Transverse colon (tissue), 4 donors: ENCODE measurements at places on chromosomes 12 and 14. TPM values are rescaled to one million over a fixed set of nuclear protein-coding genes. Genes with fewer than 3 reads are reported as not detected.

Gene WASHC4
- 42.4 TPM for total RNA-seq

Gene LRRIQ1
- total RNA-seq: not detected

DNA sequence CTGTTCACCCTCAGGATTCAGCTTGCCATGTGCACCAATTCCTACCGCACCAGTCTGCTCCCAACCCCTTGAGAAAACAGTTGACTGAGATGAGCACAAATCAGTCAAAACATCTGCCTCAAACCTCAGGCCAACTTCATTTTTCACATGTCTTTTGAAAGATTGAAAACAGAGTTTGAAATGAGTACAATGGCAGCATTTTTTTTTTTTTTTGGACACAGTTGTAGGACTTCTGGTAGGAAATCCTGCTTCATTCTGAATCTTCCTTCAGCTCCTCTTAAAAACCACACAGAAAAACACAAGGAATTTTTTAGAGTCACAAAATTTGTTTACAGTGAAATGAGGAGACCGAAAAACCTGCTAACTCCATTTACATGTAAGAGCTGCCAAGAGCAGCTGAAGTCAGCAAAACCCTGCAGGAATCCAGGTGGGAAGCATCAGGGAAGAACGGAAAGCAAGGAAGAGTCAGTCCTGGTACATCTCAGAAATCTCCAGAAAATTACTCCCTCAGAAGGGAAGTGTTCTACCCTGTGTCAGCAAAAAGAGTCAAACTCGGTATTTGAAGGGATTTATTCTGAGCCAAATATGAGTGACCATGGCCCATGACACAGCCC lies 100.3 kb upstream of the TMTC1 start:
- H3K27me3 ChIP-seq: no peaks in the 10 kb centered on the region
- H3K27ac ChIP-seq: no peak overlapping the region
- no peaks in the 10 kb centered on the region for H3K4me1 ChIP-seq
- H3K36me3 ChIP-seq: no peaks in the 10 kb centered on the region
- DNase-seq: no peak
- H3K4me3 ChIP-seq: no peak overlapping the region

Gene SYCP3
- not detected for total RNA-seq

DNA sequence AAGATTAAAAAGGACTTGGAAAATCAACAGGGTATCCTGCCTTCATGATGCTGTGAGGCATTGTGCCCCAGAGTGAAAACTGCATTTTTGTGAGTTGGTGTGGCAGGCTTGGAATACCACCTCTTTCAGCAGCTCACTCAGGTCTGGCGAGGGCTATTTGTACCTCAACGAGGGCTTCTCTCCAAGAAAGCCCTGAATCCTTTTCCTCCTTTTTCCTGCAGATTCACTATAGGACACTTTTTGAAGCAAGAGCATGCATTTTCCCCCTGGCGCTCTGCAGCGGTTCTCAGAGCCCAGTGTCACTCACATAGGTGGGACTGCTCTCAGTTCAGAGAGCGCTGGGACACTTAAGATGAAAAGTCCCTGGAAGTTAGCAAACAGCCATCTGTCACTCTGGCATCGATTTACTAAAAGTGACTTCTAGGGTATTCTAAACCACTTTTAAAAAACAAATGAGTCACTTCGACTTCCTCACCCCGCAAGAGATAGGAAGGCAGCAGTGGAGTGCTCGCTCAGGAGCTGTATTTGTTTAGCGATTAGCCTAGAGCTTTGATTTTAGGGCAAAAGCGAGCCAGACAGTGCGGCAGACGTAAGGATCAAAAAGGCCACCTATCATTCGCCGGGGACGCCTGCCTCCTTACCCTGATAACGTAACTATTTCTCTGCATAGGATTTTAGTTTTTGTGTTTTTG lies 782 bp upstream of the LGR5 start:
- H3K4me1 ChIP-seq: peaks cover 10% of the 10 kb centered on the region
- H3K27ac ChIP-seq: no peak overlapping the region
- H3K4me3 ChIP-seq: no peak overlapping the region
- DNase-seq: no peak
- H3K27me3 ChIP-seq: peaks cover 69% of the 10 kb centered on the region
- no peaks in the 10 kb centered on the region for H3K36me3 ChIP-seq

DNA sequence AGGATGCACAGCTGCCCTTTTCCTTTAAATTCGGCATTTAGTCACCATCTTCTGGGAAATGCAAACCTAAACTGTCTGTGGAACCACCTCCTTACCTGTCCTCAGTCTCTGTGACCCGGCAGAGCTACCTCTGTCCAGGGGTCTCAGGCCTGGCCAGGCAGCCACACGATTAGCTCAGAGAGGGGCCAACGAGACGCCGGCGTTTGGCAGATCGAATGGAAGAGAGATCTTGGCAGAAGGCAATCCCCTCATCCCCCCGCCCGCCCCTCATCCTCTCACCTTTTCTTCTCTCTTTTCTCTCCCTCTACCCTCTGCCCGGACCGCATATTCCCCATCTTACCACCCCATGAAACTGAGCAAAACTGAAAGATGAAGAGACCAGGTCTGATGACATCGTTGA lies 101.0 kb downstream of the PIWIL1 start:
- DNase-seq: no peak
- H3K4me3 ChIP-seq: no peak overlapping the region
- H3K27me3 ChIP-seq: no peaks in the 10 kb centered on the region
- no peaks in the 10 kb centered on the region for H3K36me3 ChIP-seq
- no peak overlapping the region for H3K27ac ChIP-seq

DNA sequence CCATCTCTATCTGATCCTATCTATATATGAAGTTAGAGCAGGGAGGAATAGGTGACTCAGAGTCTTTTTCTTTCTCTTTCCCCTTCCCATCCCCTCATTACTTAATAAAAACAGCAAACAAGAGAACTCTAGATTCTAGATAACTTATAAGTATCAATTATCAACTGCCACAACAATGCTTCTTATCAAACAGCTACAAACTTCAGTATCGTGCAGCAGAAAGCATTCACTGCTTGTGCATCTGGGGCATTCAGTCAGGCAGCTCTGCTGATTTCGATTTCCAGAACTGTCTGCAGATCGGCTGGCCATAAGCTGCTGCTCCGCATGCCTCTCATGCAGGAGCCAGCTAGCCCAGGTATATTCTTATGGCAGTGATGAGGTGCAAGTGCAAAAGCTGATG lies 19.4 kb downstream of the A2ML1 start:
- H3K4me3 ChIP-seq: no peak overlapping the region
- H3K27me3 ChIP-seq: no peaks in the 10 kb centered on the region
- H3K36me3 ChIP-seq: no peaks in the 10 kb centered on the region
- no peak for DNase-seq
- H3K27ac ChIP-seq: no peak overlapping the region

- no peaks in the 10 kb centered on the region for H3K27me3 ChIP-seq
- H3K27ac ChIP-seq: peak overlapping the region; percentile 29
- H3K4me1 ChIP-seq: peaks cover 36% of the 10 kb centered on the region
- no peaks in the 10 kb centered on the region for H3K36me3 ChIP-seq
- no peak for DNase-seq
Observed at GRCh38 chr12:75982979-75983660, 48.5 kb downstream of the PHLDA1 start.

DNA sequence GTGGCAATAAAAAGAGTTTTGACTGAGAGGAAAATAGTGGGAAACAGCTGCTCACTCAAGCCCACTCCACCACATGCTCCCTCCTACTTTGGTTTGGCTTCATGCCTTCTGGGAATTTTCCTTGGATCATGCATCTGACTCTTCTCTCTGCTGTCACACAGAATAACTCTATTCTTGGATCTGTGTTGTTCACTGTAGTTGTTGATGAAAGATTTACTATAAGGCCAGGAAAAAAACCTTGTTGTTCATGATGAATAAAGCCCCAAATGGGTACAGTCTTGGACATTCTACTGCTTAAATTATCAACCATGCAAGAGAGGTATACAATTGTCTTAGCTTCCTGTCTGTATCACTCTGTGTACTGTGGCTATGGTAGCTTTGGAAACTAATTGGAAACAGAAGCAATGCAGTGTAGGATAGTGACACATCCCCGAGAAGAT lies 70.5 kb downstream of the TMX1 start:
- H3K27me3 ChIP-seq: no peaks in the 10 kb centered on the region
- no peak for DNase-seq

- H3K4me3 ChIP-seq: no peak overlapping the region
- DNase-seq: no peak
- no peaks in the 10 kb centered on the region for H3K36me3 ChIP-seq
Observed at GRCh38 chr14:22428700-22429291, 160.2 kb downstream of the DAD1 start.
